Fibroblast of upper back skin (primary cell): ENCODE measurements at places on chromosomes 5 and 9.

DNA sequence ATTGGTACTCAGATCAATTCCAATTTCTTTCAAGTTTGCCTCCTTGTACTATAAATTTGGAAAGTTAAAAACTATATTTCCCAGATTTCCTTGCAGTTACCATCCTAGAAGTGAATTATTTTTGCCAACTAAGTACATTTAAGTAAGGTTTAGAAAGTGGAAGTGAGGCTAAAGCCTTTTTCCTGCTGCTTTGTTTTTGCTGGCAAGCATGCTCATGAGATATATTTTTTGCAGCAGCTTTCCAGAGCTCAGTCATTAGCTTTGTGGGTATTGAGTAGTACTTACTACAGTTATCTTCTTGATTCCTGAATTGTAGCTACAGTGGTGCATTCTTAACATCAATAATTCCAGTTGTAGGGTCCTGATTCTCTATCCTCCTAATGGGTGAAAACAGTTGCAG, 3.5 kb upstream of the BTF3 start:
- no peak for DNase-seq

DNA sequence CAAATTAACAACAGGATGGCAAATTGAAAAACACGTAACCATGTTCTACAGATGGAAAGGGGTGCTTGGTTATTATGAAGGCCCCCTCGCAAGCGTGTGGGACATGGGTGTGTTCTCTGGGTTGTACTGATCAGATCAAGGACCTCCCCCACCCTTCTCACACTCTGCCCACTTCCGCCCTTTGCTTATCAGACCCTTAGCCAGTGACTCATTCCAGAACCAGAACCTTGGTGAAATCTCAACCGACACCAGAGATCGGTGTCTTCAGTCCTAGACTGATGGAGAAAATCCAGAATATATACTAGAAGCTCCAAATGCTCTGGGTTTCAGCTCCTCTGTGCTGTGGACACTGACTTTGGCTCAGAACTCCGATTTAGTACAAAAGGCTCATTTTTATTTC, 64.9 kb downstream of the PTTG1 start:
- no peak for DNase-seq

GRCh38 chr9:99002706-99003105, 59.0 kb downstream of the COL15A1 start:
- no peak for DNase-seq

- no peak for DNase-seq
Measured at GRCh38 chr5:98573834-98574320, 199.6 kb upstream of the RGMB start.

- no peak for DNase-seq
Measured at GRCh38 chr5:120367896-120368634, 96.0 kb upstream of the PRR16 start.

GRCh38 chr9:82443312-82443711, 454.7 kb downstream of the SPATA31D1 start:
- no peak for DNase-seq
